ENCODE measurements at places on chromosomes 12 and 14. TPM values are rescaled to one million over a fixed set of nuclear protein-coding genes. Genes with fewer than 3 reads are reported as not detected.

- no peak for DNase-seq
Observed at GRCh38 chr12:6852651-6853354, 853 bp downstream of the USP5 start.

Gene IL31
- not detected for total RNA-seq

GRCh38 chr12:16119618-16120415, 157.7 kb downstream of the SLC15A5 start:
- DNase-seq, result no peak

Gene PTGER2
- total RNA-seq, result 1.2 TPM

- no peak for DNase-seq
Observed at GRCh38 chr14:74179856-74180255, 59.4 kb upstream of the VSX2 start.

Gene PRB2
- total RNA-seq, result not detected

Gene ATF1
- total RNA-seq, result 41.6 TPM

GRCh38 chr14:53001787-53002378, 51.0 kb upstream of the FERMT2 start:
- no peak for DNase-seq

Gene CEP128
- 17.0 TPM for total RNA-seq

DNA sequence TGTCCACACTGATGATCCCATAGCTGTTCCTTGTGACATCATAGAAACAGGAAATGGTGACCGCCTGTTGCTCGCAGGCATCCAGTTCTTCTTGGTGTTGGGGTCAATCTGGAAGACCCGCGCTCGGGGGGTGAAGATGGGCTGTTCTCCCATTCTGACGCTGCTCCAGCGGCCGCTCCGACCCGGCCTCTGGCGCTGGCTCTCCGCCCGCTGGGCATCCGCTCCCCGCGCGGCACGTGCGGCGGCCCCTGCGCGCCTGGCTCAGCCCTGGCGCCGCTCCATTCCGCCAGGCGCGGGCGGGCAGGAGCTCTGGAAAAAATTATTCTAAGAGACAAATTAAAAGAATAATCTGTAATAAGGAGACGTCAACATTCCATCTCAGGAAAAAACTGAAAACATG, 761.1 kb downstream of the TMEM121 start:
- no peak for DNase-seq

GRCh38 chr14:88895116-88895515, 70.7 kb downstream of the TTC8 start:
- no peak for DNase-seq

- no peak for DNase-seq
Observed at GRCh38 chr12:13602172-13602571, 379.2 kb downstream of the GRIN2B start.

- DNase-seq, result no peak
Observed at GRCh38 chr14:22047115-22047514, 373.5 kb upstream of the OR4E1 start.

DNA sequence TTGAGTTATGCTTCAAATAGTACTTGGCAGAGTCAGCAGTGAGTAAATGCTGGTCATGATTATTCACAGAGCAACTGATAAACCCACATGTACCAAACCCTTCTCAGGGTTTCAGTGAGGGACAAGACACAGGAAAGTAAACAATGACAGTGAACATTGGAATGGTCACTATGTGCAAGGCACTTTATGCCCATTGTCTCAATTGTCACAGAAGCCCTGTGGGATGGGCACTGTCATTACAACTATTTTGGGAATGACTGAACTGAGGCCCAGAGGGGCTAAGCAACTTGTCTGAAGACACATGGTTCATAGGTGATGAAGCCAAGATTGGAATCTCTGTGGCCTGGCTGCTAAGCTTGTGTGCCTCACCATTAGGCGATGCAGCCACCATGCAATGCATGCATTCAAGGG, 238.5 kb downstream of the RBM19 start:
- DNase-seq, result no peak

GRCh38 chr12:89073659-89074058, 278.6 kb downstream of the DUSP6 start:
- DNase-seq, result no peak

Gene INHBE
- 7.0 TPM for total RNA-seq

Gene KRR1
- total RNA-seq, result 73.8 TPM

Gene SLC5A8
- 0.11 TPM for total RNA-seq

GRCh38 chr12:38708466-38708865, 196.9 kb downstream of the CPNE8 start:
- DNase-seq, result no peak

DNA sequence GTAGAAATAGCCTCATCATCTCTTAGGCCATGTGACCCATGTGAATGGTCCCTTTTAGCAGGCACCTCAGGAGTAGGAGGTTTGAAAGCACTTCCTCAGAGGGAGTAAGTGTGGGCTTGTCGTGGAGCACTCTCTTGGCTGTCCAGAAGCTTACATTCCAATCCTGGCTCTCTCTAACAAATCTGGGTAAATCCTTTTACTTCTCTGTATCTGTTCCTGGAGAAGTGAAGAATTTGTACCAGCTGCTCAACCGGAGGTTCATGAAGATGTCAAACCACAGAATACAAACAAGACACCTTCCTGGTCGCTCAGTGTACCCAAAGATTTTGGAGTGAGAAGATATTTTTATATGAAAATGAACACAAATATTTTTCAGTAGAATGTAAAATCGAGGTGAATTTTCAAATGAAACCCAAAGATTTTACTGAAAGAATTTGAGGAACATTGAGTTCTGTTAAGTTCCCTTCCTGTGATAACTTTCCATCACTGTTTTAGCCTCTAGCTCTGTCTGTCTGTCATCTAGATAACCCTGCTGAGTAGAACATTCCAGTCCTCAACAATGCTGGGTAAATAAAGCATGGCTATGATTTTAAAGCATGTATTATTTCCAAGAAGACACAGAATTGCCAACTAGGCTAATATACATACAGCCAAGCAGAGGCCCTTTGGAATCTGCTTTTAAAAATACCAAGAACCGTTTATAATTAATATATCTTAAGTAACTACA, 263.9 kb upstream of the RGS6 start:
- no peak for DNase-seq

GRCh38 chr14:68551045-68551683, 241.7 kb downstream of the ZFP36L1 start:
- DNase-seq, result peak; percentile 42

DNA sequence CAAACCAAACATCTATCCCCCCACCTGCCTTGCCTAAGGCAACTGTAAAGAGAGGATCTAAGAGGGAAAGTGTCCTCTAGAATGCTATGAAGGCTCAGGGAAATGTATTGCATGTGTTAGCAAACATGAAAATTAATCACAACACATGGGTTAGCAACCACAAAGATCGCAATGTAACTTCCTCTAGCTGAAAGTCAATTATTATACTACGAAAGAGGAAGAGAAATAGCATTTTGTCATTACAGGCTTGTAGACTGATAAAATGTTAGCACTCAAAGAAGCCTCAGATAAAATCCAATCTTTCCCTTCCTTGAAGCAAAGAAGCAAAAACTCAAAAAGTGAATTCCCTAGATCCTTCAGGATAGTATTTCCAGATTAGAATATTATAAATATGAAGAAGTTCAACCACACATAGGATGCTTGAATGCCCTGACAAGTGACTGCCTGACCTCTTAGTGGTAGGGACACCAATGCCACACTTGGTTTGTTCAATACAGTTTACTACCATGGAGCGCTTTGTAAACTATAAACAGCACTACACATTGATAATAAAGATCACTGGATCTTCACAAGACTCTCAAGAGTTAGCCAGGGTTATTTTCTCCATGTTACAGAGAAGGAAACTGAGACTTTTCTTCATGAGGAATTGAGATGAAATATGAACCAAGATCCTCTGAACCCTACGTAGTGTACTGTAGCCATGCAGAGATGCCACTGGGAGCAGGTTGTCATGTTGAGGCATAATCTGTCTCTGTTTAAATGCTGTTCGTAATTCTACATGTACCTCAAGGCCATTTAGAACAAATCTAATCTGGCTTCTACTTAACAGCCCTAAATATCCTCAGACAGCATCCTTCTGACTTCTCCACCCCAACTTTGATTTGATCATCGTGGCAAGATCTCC, 100.7 kb downstream of the ITPR2 start:
- DNase-seq, result no peak

DNA sequence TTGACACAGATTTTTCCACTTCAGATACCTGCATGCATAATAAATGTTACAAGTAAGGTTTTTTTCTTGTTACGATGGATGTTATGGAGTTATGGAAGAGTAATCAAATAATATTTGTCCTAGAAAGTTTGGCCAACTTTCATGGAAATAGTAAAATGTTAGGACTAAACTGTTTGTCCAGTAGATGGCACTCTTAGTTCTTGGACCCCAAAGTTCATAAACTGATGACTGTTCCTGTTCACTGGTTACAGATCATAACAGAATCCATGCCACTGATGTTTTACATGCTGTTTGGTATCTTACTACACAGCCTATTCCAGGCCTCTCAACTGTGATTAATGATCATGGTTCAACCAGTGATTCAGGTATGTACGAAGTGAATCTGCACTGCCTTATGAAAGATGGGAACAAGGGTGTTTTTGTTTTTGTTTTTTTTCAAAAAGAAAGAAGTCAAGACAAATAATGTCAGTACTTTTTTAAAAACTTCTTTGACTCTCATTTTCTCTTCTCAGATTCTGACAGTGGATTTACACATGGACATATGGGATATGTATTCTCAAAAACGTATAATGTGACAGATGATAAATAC, 48.8 kb upstream of the SLCO1C1 start:
- no peak for DNase-seq

Gene MFAP5
- total RNA-seq, result 0.86 TPM

Gene BCAT1
- 263 TPM for total RNA-seq

DNA sequence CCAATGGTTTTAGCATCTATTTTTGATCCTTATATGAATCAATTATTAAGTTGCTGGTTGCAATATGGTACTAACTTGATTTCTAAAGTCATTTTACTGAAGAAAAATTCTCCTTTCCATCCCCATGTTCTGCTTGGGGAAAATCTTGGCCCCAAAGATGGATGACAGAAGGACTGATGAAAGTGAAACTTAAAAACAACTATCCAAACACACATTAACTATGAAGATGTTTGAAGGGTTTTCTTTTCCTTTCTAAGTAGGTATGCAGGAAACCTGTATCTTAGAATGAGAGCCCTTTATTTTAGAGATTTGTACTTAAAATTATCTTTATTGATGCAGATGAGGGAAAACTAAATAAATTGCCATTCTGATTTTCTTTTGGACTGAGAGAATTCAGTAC, 5.9 kb downstream of the C12orf71 start:
- no peak for DNase-seq

- no peak for DNase-seq
Observed at GRCh38 chr12:96120359-96121100, 73.6 kb upstream of the ELK3 start.

Gene DPPA3
- 1.2 TPM for total RNA-seq

- no peak for DNase-seq
Observed at GRCh38 chr12:46516933-46517578, 144.5 kb upstream of the SLC38A2 start.

GRCh38 chr14:73463411-73463810, 5.1 kb upstream of the NUMB start:
- DNase-seq, result no peak

DNA sequence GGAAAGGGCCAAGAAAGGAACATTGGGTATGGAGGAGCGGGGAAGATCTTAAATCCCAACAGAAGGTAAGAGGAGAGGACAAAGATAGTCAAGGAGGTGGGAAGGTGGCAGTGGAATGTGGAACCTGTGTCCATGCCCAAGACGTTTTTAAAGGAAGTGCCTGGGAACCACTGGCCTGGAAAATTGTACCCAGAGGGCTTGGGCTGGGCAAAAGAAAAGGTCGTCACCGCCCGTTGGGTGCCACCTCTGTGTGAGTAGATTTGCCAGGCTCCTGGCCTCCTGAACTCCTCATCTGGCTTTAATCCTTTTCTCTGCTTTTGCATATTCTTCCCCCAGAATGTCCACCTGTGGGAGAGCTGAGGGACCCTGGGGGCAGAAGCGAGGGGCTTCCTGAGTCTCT, 32.6 kb downstream of the JDP2 start:
- DNase-seq, result no peak

DNA sequence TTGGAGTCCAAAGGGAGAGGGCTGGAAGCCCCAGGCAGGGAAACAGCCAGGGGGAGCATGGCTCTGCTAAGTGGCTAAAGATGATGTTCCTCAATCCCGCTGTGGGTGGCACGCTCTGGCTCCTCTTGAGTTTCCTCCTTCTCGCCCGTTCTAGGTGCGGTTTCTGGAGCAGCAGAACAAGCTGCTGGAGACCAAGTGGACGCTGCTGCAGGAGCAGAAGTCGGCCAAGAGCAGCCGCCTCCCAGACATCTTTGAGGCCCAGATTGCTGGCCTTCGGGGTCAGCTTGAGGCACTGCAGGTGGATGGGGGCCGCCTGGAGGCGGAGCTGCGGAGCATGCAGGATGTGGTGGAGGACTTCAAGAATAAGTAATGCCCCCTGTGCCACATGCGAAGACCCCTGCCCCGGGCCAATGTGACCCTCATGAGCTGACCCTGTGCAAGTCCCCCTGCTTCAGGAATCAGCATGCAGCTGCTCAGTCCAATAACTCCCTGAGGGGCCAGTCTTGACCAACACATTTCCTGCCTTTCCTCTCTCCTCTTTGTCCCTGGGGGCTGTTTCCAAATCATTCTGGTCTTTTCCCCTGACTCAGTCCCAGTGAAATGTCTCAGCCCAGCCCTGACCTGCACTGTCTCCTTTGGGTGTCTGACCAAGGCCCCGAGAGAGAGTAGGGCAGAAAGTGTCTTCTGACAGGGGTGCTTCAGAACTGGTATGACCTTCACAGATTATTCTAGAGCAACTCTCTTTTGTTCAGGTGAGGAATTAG, 2.1 kb downstream of the KRT7 start:
- DNase-seq, result no peak

DNA sequence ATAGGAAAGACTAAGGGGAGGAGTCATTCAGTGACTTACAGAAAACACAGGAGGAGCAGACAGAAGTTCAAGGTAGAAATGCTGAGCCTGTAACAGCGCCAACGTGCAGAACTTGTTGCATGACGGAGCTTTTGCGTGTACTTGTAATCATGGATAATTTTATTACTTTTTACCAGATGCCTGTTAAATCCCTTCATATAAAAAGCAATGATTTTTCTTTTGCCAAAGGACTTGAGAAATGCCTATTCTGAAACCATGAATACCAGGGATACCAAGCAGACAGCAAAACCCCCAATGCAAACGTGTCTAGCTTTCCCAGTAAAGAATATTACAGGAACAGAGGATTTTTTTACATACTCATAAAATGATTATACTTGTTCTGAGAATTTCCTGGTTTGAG, 163.6 kb upstream of the GSC start:
- no peak for DNase-seq

DNA sequence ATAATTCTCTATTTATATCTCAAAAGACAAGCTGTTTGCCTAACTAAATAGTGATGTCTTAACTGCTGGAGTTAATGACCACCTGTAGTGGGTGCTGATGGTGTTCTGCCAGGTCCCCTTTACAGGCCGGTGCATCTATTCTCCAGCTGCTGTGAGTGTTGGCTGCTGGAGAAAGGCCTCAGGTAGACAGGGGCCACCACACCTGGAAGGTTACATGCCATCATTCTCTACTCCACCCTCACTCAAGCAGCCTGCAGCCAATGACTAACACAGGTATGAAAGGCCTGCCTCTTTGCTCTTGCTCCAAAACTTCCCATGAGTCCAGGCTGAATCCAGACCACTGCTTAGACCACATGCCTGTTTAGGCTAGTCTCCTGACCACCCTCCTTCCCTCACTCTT, 73.9 kb downstream of the RPS6KA5 start:
- no peak for DNase-seq

- DNase-seq, result no peak
Observed at GRCh38 chr14:36221112-36221511, 44.6 kb upstream of the PTCSC3 start.
